Activated T-cell treated with anti-CD3 and anti-CD28 coated beads, Interleukin-2, amount 50 U/mL, for 24 hours (primary cell): ENCODE measurements at places on chromosomes 5 and 9.

- no peak for DNase-seq
These were observed 417.8 kb downstream of the TMEM161B start for GRCh38 chr5:87850843-87851242.

DNA sequence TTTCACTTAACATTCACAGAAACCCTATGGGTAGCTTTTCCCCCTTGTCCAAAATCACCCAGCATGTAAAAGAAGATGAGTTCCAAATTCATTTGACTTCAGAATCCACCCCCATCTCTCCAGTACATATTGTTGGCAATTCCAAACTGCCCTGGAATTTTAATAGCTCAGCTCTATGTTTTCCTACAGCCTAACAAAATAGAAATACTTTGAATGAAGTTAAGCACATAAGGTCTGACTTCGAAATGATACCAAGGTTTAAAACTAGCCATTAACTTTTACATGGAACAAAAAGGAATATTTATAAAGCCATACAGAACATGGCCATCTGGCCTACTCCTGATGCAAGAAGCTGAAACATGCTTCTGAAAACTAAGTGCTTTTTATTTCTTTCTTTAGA lies 634.3 kb downstream of the PDE4D start:
- DNase-seq, result no peak

DNA sequence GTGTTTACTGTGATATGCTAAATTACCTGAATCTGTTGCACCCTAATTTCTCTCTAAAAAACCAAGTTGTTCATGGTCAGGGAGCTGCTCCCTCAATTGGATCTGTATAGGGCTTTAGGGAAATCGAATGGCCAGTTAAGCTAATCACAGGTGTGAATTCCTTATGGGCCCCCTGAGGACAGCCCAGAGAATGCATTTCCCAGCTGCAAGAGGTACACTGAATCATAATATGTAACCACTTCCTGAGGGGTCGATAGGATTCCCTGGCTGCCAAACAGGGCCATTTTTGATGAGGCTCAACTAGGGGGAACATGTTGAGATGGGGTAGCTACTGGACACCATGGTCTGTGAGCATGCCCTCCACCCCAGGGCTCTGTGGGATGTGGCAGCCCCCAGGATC lies 478.6 kb downstream of the CCDC171 start:
- no peak for DNase-seq

DNA sequence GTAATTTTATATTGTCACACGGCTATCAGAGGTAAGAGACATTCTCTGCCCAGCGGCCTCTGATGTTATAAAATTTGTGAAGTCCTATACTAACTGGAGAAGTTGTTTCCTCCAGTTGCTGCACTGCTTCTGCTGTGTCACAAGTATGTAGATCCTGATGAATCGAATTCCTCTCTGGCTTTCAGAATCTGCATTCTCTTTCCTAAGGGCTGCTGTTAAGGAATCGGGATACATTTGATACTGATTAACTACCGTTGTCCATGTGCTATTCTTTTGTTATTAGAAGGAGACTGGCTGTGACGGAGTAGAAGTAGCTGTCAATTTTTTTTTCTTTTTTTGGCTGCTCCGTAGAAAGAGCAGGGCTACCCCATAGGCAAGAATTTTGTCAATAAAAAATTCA lies 81.7 kb upstream of the LRRC70 start:
- DNase-seq, result no peak

- DNase-seq, result no peak
These were observed 63.1 kb upstream of the DEPDC1B start for GRCh38 chr5:60763061-60763460.

DNA sequence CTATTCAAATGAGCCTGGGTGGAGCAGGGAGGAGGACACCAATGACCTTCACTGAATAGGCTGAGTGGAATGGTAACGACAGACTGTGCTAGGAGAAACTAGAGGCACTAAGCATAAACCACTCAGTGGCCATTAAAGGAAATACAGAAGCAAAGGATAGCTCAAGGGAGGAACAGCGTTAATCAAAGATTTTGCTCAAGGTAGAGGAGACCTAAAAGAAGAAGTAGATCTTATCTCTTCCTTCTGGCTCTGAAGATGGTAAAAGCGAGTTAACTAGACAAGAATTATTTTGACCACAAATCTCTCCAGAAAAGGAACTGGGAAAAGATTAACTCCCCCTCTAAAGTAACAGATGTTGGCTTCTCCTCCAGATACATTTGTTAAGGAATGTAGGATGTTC lies 299.6 kb downstream of the EPB41L4A start:
- DNase-seq, result no peak

DNA sequence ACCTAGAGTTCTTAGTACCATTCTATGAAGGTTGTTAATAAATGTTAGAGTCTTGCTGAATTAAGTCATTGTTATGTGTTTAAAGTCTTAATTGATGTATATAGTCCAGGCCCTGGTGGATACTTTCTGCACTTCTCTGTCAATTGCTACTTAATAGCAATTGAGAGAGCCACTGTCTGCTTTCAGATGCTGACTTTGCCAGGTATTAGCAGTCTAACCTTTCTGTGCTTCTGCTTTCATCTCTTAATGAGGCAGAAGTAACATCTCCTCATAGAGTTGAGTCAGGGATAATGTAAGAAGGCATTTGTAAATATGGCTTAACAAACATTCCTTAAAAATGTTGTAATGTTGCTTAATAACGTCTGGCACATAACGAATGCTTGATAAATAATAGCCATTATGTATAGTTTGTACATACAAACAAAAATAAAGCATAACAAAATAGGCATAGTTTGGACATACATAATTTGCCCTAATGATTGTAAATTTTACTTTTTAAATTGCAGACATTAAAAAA lies 28.3 kb downstream of the RASGRF2 start:
- DNase-seq, result no peak

DNA sequence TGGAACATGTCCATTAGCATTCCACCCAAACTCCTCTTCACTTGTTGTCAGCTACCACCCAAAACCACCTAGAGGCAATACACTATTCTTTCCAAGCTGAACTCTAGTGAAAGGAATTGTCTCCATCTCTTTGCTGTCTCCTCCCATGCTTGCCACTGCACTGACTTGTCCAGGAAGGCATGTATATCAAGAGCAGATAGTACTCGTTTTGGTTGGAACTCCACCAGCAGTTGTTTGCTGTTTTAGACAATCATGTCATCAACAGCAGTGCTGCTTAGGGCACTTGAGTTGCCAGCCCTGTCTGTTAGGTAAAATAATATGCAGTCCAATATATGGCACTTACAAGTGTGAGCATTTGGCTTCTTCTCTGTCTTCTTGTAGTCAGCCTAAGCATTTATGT lies 80.0 kb upstream of the SAP30L start:
- DNase-seq, result no peak

DNA sequence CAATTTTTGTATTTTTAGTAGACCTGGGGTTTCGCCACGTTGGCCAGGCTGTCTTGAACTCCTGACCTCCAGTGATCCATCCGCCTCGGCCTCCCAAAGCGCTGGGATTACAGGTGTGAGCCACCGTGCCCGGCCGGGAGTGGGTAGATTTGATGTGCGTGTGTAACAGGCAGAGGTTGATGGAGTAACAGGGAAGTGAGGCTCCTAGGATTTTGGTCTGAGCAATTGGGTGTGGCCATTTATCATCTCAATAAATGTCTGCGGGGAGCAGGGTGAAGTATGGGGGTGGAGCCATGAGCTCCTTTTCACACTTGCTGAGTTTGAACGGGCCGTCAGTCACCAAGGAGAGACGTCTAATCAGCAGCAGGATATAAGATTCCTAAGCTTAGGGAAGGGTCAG lies 1.2 kb upstream of the REXO4 start:
- DNase-seq, result no peak

DNA sequence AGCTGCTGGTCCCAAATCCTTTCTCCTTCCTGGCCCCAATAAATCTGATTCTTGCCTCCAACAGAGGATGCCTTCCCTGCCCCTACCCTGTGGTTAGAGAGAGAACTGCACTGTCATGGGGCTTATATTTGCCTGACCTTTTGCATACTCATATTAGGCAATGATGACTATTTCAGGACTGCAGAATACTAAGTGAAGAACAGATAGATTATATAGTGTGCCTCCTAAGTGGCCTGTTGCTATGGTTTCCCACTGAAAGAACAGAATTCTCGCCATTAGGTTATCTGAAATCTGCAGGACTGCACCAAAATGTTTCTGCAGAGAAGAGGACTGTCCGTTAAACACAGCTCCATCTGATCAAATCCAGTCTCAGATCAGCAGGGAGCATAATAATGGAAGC lies 87.3 kb upstream of the CCNG1 start:
- no peak for DNase-seq

DNA sequence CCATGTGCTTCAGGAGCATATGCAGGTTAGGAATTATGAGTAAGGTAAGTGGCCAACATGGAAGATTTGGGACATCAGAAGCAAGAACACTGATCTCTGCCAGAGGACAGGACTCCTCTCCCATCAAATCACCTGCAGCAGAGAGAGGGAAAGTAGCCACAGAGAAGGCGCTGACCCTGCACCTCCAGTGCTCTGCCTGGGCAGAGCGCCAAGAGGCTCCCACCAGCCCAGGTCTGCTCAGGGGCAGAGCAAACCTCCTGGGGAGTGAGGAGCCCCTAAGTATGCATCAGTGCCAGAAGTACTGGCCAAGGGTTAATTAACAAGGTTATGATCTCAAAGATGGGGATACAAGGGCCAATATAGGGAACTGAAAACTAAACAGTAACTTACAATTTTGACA lies 545.3 kb upstream of the TRPC7 start:
- no peak for DNase-seq

DNA sequence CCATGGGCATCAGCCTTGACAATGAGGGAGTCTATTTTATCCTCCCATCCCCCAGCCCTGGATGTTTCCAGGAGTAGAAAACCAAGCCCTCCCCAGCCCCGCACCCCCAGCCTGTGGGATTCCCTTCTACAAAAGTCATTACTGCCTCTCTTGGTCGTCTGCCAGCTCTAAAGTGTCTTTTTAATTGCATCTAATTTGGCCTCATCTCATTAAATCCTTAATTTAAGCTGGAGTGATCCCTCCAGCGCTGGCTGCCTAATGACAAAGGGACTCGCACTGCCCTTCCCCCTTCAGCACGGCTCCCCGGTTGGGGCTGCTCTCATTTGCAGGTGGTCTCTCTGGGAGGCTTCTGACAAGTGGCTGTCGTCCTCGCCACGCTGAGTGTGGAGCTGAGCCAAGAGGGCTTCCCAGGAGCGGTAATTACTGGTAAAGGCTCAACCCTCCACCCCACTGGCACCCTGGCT lies 107.9 kb upstream of the ALDH1B1 start:
- DNase-seq, result no peak

GRCh38 chr9:116058421-116058820 lies 95.2 kb upstream of the PAPPA start:
- DNase-seq, result no peak

GRCh38 chr5:8869932-8870331 lies 675.9 kb downstream of the SEMA5A start:
- no peak for DNase-seq

- peak; percentile 36 for DNase-seq
These were observed 41.6 kb downstream of the ADAMTS12 start for GRCh38 chr5:33850100-33850594.

DNA sequence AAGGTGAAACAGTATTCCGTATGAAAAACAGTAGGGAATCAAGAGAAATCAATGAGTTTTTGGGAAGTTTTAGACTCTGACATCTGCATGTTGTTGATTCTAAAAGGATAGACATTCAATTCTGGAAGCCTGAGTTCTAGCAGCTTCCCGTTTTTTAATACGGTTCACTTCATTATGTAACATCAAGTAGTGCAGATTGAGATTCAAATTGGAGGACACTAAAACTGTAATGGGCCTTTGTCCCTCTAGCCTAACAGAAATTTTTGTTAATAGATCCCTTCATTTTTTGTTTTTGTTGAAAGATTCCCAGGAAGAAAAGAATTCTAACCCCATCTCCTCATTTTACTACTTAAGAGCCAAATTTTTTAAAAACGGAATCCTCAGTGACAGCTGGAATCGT lies 384.6 kb downstream of the SH3GL2 start:
- no peak for DNase-seq

- peak; percentile 89 for DNase-seq
These were observed 4.0 kb upstream of the TMEM250 start for GRCh38 chr9:136122425-136123383.

- DNase-seq, result no peak
These were observed at the start of gene FRRS1L for GRCh38 chr9:109166771-109167601. FRRS1L (minus strand) TSS chr9:109167249; CDS start chr9:109167138, 111 bp downstream.

DNA sequence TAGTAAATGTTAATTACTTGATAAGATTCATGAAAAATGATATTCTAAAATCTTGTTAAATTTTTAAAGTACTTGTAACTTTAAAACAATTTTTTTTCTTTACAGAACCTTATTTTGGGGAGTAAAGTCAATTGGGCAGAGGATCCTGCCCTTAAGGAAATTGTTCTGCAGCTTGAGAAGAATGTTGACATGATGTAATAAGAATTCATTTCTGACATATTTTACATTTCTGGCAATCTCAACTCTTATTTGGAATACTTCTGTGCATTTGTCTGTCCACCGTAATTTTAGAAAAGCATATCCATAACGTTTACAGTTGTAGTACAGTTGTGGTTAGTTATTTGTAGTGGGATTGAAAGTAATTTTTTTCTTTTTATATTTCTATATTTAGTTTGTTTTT lies 20.2 kb downstream of the CENPH start:
- no peak for DNase-seq

GRCh38 chr5:127562252-127562651 lies 44.8 kb downstream of the PRRC1 start:
- no peak for DNase-seq

DNA sequence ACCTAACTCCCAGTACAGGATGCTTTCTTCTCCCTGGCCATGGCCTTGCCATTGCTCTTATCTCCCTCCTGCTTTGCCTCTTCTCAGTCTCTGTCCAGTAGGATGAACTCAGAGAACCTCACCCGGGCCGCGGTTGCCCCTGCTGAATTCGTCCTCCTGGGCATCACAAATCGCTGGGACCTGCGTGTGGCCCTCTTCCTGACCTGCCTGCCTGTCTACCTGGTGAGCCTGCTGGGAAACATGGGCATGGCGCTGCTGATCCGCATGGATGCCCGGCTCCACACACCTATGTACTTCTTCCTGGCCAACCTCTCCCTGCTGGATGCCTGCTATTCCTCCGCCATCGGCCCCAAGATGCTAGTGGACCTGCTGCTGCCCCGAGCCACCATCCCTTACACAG lies at the start of gene OR5C1:
Gene OR5C1, plus strand, starts transcription at position 103 of the 400 bp plus-strand sequence. Its CDS starts 0 bp downstream, at position 103.
- DNase-seq, result no peak

GRCh38 chr5:132679717-132680380 lies 6.1 kb downstream of the IL4 start:
- DNase-seq, result no peak

DNA sequence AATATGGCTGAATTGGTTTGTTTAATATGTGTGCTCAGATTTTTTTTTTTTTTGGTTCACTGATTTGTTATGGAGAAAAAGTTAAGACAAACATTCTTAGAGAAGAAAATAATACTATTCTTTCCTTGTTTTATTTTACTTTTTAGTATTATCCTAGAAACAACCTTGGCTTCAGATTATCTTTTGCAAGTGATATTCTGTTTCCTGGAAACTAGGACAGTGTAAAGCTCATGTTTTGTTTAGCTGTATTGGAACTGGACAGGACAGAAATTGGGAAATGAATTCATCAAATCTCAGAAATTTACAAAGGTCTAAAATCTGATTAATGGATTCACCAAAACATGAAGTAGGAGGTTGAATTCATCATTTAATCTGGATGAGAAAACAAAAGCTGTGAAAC lies 130.5 kb downstream of the FBXL7 start:
- no peak for DNase-seq
